AML-193 (cell line): ENCODE measurements at places on chromosomes 7 and 10.

- DNase-seq = no peak
These were observed 44.9 kb upstream of the CNPY1 start for GRCh38 chr7:155591055-155591775.

DNA sequence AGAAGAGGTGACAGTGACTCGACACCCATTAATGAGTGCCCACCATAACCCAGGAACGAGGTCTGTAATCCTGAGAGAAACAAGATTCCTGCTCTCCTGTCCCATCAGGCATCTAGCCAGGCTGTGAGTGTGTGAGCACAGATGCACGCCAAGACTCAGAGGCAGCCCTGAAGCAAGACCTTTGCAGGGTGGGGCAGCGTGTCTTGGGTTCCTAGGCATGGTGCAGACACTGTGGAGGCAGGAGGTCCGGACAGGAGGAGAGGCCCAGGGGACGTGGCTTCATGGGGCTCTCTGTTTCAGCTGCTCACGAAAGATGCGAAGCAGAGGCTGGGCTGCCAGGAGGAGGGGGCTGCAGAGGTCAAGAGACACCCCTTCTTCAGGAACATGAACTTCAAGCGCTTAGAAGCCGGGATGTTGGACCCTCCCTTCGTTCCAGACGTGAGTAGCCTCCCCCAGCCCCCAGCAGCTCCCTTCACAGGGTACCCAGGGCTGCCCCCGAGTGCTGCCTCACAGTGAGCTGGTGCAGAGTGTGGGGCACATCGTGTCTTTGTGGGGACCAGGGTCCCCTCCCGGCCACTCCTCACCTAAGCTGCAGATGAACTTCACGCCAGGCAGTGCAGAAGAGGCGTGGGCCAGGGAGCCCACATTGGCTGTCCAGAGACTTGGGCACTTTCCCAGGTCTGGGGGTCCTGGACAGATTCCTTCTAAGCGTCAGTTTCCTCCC, 94.5 kb downstream of the RGS10 start:
- no peak for DNase-seq

DNA sequence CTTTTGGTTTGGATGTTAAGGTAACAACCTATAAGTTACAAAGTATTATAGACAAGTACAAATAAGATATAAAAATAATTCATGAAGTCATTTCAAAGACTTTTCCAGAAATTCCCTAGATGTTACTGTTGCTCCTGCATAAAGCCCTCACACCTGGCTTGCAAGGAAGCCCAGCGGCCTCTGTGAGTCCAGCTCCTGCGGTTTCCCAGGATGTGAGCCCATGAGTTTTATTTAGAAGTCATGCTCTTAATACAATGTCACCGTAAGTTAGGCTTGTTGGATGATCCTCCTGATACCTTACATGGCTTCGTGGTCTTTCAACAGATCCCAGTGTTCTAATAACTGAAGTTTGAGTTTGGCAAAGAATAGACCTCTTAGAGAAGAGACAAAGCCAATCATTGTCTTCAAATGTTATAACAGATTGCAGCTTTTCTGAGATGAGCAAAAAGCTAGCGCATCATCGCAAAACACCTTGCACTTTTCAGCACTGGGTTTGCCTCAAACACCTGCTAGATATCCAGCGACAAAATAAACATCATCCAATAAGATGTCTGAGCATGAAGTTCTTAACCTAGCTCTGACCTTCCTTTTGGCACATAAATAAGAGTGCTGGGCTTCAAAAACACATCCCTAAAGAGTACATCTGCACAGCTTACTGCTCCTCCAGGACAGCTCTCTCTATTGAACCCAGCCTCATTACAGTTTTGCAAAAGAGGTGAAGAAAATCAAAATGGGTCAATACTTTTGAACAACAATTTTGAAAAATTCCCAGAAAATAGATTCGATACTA, 3.6 kb downstream of the FAM171A1 start:
- DNase-seq = no peak

GRCh38 chr7:41916450-41916927, 213.6 kb upstream of the INHBA start:
- DNase-seq = no peak

- DNase-seq = no peak
These were observed 293.1 kb downstream of the ZEB1 start for GRCh38 chr10:31612082-31612481.

- DNase-seq = no peak
These were observed 151.2 kb downstream of the CFTR start for GRCh38 chr7:117630907-117631564.

- DNase-seq = no peak
These were observed 121.3 kb upstream of the BTBD16 start for GRCh38 chr10:122149561-122150505.

GRCh38 chr7:134755422-134756022, 23.9 kb upstream of the CALD1 start:
- no peak for DNase-seq

DNA sequence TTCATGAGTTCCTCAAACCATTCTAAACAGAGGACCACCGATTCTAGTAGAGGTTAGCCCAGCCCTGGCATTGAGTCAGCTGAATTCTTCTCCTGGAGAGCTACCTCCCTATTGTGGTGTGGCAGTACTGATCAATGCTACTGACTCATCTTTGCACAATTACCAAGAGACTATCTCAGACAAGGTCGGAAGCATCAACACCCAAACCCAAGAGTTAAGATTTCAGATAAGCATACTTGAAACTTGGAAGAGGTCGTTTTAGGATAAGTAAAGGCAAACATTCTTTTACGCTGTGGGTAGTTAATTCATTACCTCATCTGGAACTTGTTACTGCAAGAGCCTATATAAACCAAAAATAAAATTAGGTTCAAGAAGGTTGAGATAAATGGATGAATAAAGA, 154.6 kb upstream of the NRBF2 start:
- DNase-seq = no peak

DNA sequence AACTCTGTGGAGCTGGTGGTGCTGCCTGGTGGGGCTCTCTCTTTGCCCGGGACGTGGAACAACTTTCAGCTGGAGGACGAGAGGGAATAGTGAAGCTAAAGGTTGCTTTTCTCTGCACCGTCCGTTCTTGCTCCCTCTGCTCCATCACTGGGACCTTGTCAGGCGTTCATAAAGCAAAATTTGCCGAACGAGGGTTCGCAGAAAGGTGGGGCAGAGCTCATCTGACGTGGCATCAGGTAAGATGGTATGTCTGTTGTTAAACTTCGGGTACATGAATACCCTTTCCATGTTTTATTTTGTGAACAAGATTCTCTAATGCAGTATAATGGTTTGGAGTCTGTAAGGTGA, 416 bp downstream of the BBS9 start:
- no peak for DNase-seq
